ENCODE measurements at places on chromosomes 12 and 14.
A peak's percentile ranks its signal among the peaks of the same experiment; 100 is the strongest.

GRCh38 chr12:64735442-64735841 is 23.8 kb downstream of the GNS start:
- no peak for DNase-seq

DNA sequence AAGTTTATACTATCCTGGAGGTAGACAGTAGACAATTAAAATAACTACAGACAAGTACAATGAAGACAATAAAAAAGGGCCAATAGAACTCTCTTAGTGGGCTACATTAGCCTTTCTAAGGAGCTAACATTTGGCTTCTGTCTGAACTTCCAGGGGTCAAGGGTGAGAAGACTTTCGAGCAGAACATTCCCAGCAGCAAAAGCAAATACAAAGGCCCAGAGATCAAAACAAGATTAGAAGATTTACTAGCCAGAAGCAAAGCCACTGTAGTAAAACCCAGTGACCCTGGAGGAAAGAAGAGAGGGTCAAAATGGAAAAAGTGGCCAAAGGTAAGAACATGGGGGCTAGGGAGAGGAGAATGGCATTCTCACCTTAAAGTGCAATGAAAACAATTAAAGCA is 63.2 kb downstream of the ATP2B1 start:
- DNase-seq = no peak

- no peak for DNase-seq
Observed at GRCh38 chr12:120366845-120367232, 2.1 kb downstream of the MSI1 start.

- no peak for DNase-seq
Observed at GRCh38 chr14:99119554-99120525, 152.2 kb downstream of the BCL11B start.

DNA sequence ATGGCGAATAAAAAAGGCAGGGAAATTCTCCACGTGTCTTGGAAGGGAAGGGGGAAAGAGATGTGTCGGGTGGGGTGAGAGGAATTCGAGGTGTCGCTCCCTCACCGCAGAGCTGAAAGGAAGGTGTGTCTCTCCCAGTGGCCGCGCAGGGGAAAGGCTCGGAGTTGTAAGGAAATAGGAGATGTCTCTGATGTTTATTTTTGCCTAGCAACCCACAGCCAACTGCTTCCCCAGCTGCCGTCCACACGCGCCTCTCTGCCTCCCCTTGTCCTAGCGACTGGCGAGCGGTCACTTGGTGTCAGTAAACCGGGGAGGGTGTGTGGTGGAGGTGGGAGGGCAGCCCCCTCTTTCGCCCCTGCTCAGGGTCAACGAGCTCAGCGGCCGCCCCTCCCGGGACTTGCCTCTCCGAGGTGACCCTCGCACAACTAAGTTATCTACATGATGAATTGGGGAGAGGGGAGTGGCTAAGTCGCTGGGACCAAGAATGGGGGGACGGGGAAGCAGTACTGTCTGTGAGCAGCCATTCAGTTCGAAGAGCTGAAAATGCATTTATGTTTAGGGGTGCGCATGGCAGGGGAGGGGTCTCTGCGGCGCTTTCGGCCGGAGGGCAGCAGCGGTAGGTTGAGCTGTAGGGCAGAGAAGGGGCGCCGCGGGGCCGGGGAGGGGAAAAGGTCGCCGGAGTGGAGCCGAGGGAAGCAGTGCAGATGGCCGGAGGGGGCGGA is 585 bp upstream of the DYRK2 start:
- peak; percentile 82 for DNase-seq

- DNase-seq = no peak
Observed at GRCh38 chr12:63348556-63348955, 197.6 kb upstream of the AVPR1A start.

DNA sequence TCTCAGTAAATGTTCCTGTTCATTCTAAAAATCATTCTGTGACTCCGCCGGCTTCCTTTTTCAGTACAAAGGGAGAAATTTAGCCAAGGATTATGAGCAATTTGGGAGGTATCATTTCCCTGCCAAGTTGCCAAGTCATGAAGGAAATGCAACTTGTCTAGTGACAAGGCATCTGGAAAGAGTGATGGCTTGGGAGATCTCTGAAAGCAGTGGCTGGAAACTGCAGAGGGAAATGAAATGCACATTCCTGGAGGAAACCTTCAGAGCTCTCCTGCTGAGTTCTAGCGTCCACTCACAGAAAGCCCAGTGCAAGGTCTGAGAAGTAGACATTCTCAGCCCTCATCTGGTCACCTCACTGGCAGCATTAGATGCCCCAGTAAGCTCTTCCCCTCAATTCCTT is 91.7 kb downstream of the GALC start:
- DNase-seq = no peak

DNA sequence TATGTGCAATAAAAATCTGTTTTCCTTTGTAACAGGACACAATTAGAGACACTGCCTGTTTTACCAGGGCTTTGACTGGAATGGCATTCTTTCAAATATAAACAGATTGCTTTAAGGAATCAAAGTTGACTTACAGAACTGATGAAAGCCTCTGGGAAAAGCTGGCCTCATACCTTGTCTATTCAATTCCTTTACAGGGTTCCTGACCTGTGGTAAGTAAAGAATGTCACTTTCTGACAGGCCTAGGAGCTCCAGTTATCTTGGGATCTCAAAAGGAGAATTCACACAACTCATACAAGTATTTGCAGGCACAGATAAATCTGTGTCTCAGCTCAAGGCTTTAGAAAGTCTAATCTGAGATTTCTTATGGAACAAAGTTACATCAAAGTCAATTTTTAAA is 88.4 kb downstream of the BCAT1 start:
- no peak for DNase-seq

GRCh38 chr12:95601091-95601961 is 50.0 kb upstream of the USP44 start:
- DNase-seq = no peak
